Fibroblast of pulmonary artery (primary cell): ENCODE measurements at places on chromosomes 13 and 19.
A peak's percentile ranks its signal among the peaks of the same experiment; 100 is the strongest.

DNA sequence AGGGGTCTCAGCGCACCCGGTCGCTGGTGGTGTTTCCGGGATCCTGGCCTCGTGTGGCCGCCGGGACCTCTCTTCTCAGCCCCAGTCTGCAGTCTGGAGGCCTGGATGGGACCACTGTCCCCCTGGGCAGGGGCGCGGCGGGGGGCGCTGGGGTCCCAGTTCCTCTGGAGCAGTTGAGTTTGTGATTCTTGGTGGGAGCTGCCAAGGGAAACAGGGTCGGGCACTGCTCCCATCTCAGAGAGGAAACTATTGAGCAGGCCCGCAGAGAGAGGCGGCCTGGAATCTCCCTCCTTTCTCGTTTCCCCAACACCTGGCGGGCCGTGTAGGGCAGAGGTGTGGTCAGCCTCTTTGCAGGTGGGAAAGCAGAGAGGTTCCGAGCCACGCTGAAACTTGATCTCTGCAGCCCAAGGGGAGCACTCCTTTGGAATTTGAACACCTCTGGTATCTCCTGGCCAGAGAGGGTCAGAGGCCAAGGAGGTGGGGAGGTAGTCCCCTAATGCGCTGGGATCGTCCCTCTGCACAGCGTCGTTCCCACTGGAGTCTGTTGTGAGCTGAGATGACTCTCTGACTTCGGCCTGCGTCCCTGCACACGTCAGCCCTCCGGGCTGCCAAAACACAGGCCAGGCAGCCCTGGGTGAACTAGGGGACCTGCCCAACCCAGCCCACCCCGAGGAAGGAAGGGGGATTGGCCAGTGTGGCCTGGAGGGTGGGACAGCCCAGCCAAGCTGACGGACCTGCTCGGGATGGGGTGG lies 741 bp downstream of the PLEKHF1 start:
- DNase-seq: peak; percentile 70

- DNase-seq: no peak
Measured at GRCh38 chr13:48578516-48579164, 45.8 kb upstream of the RCBTB2 start.

- no peak for DNase-seq
Measured at GRCh38 chr19:53034054-53034453, 10.5 kb upstream of the ERVV-2 start.

GRCh38 chr19:46713781-46714443 lies 3.0 kb downstream of the PRKD2 start:
- peak; percentile 88 for DNase-seq

- no peak for DNase-seq
Measured at GRCh38 chr13:49922301-49922700, 13.8 kb downstream of the SPRYD7 start.

DNA sequence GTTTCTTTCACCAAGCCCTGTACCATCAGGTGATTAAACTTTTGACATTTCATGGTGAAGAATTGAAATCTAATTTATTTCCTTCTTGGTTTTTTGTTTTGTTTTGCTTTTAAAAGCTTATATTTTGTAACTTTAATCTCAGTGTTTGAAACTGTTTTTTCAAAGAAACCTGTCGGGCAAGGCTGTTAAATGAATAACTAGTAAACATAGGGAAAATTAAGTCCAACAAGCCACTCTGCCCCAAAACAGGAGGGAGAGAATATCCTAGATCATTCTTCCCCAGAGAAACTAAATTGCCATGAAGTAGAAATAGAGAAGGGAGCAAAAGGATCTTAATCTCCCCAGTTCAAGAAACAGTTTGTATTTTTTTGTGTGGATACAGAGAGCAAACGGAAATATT lies 98.2 kb downstream of the FREM2 start:
- no peak for DNase-seq

GRCh38 chr13:99956473-99957349 lies 14.9 kb downstream of the ZIC5 start:
- DNase-seq: no peak

GRCh38 chr13:39567569-39567968 lies 35.4 kb downstream of the LHFPL6 start:
- DNase-seq: no peak

DNA sequence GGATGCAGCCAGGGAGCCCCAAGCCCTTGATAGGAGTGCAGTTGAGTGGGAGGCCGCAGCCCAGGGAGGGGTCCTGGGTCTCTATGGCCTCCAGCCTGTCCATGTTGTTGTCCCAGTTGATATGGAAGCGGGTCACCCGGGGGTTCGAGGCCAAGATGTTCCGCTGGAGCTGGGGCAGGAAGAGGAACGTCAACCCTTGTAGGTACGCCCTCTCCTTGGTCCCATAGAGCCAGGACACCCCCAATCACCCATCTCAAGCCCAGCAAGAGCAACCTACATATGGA lies 2.9 kb upstream of the PRKACA start:
- no peak for DNase-seq

- peak; percentile 49 for DNase-seq
Measured at GRCh38 chr13:37179645-37180044, 74.2 kb upstream of the CSNK1A1L start.

DNA sequence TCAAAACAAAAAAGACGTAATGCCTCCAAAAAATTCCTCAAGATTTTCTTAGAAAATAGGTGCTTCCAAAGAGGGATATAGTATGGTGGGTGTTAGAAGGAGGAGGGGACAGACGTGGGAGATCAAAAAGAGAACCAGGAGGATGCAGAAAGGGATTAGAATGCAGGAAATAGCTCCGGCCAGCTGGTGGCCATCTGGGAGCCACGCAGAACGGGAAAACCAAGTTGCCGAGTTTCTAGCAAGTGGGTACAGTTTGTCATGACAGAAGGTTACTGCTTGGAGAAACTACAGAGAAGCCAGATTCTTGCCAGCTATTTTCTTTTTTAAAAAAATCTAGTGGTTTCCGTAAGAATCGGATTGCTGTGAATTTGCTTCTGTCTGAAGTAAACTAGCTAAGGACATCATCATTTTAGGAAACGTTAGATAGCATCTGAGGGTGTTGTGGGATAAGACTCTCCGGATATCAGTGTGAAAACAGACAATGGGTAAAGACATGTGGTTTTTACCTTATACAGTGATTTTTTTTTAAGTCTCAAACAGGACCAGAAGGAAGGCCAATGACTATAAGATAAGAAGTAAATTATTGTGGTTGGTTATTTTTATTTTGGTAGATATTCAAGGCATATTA lies 104.9 kb downstream of the HSPH1 start:
- peak; percentile 45 for DNase-seq

- DNase-seq: no peak
Measured at GRCh38 chr13:33318037-33318436, 32.5 kb upstream of the STARD13 start.

- peak; percentile 74 for DNase-seq
Measured at GRCh38 chr19:6674868-6675305, 4.9 kb upstream of the TNFSF14 start.

DNA sequence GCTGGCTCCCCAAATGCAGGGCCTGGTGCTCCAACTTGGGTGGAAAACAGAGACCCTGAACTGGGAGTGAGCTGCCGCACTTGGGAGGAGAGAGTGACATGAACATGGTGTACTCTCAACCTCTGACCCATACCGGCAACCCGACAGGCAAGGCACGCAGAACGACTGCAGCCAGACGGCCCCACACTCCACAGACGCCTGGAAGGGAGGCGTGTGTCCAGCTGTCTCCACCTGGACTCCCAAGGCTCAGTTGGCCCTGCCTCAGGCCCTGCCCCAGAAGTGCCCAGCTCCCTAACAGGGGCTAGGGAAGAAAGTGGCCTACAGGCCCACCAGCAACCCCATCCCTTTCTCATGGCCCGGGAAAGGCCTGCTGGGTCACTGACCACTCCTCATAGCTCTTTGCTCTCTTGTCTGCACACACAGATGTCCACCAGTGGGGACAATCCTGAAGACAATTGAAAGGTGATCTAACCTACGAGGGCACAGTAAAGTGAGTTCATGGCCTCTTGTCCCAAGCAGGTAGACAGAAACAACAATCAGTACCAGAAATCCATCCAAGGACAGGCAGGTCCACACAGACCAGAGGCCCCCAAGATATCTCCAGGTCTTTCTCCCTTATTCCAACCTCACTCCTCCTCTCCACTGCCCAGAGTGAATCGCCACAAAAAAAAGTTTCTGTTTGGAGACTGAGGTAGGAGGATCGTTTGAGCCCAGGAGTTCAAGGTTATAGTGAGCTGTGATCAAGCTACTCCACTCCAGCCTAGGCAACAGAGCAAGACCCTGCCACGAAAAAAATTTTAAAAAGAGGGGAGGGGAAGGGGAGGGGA lies 28.2 kb downstream of the ELL start:
- no peak for DNase-seq

- DNase-seq: peak; percentile 3
Measured at GRCh38 chr13:32206097-32206740, 108.9 kb downstream of the ZAR1L start.

- no peak for DNase-seq
Measured at GRCh38 chr19:46350758-46351159, 3.9 kb downstream of the PPP5C start.

DNA sequence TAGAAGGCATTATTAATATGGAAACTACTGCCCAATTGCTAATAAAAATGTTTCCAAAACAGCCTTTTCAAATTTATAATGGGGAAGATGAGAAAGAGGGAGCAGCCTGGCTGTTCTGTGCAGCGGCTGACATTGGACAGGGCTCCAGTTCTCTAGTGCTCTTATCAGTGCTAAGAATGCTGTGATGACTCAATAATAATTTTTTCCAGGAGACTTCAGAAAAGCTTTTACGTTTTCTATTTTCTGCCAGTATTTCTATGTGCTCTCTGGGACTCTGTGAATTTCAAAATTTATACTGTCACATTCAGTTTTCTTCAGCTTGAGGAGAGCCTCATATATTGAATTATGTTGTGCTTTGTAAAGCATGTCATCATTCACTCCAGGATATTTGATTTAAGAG lies 209.6 kb downstream of the VWA8 start:
- peak; percentile 81 for DNase-seq

DNA sequence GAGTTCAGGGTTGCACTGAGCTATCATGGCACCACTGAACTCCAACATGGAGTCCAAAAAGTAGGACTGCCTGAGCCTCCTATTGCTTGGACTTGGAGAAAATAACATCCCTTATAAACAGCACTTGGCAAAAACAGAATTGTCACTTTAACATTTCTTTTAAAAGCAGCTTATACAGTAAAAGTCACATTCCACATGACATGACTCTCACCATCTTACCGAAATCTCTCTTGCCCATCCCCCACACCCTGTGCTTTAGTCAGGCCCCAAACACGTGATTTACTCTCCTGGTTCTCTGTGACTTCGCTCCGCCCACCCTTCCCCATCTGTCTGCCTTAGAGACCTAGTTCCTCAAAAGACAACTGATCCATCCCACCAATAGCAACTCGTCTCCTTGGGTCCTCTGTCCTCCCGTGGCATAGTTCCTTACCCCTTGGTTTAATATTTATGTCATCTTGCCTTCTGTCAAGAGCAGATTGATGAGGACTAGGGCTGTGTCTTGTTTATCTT lies 4.6 kb downstream of the SAFB start:
- no peak for DNase-seq

DNA sequence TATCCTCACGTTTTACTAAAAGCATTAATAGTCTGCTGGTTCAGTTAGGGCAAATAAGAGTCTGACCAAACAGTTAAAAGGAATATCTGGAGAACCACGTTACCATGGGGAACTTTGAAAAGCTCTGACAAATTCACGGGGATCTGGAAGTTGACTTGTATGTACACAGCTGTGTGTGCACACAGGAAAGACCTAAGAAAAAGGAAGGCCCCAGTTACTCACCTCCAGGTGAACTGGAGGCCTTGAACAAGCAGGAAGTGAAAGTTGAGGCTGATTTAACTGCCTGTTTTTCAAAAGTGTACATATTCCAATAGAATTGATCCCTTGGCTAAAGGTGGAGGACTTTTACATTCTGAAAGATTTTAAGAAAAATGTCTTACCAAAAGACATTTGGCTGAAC lies 1891.6 kb upstream of the PCDH20 start:
- no peak for DNase-seq
